ENCODE measurements at places on chromosomes 16 and 17. TPM values are rescaled to one million over a fixed set of nuclear protein-coding genes. Genes with fewer than 3 reads are reported as not detected.
A peak's percentile ranks its signal among the peaks of the same experiment; 100 is the strongest.

The PRDM7 gene
- polyA plus RNA-seq: not detected

The CLEC19A gene
- polyA plus RNA-seq: not detected

DNA sequence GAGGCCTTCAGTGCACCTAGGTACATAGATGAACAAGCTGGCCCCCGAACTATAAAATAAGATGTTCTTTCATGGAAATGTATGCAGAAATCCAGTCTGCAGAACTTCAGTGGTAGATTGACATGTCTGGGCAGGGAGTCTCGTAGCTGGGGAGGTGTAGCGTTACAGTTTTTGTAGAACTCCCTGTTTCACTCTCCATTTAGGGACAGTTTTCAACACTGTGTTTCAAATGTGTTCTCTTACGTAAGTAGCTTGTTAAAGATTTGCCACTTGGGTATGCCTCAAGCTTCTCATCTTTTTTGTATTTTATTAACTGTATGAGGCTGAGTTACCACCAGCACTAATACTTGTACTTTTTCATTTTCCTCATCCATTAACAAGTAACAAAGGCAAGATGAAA lies 46.6 kb downstream of the PLD6 start:
- H3K27ac ChIP-seq: no peak overlapping the region
- no peaks in the 10 kb centered on the region for H3K4me1 ChIP-seq
- H3K36me3 ChIP-seq: no peaks in the 10 kb centered on the region
- no peaks in the 10 kb centered on the region for H3K27me3 ChIP-seq

- no peaks in the 10 kb centered on the region for H3K4me1 ChIP-seq
- no peak overlapping the region for H3K27ac ChIP-seq
- no peak for DNase-seq
- H3K36me3 ChIP-seq: no peaks in the 10 kb centered on the region
- H3K4me3 ChIP-seq: no peak overlapping the region
- H3K27me3 ChIP-seq: no peaks in the 10 kb centered on the region
These were observed 71.5 kb upstream of the MPHOSPH6 start for GRCh38 chr16:82241469-82242052.

DNA sequence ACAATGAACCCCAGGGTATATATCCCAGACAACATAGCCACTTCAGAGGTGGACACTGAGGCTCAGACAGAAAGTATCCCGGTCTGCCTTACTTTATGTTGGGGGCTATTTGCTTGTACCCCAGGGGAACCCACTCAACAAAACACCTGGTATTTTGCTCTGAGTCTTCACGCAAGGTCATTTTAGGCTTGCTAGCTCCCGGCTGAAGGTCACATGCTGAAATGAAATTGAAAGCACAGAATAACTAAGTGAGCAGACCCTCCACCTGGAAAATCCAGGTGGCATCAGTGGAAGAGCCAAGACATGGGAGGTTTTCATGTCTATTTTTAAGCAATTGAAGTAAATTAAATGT lies 4.1 kb upstream of the KDM8 start:
- no peaks in the 10 kb centered on the region for H3K27me3 ChIP-seq
- no peaks in the 10 kb centered on the region for H3K36me3 ChIP-seq
- H3K4me3 ChIP-seq: no peak overlapping the region
- H3K4me1 ChIP-seq: peaks cover under 1% of the 10 kb centered on the region
- no peak overlapping the region for H3K27ac ChIP-seq

- H3K27me3 ChIP-seq: no peaks in the 10 kb centered on the region
- no peaks in the 10 kb centered on the region for H3K36me3 ChIP-seq
- no peak overlapping the region for H3K4me3 ChIP-seq
- peak; percentile 90 for DNase-seq
These were observed 24.0 kb downstream of the LLGL2 start for GRCh38 chr17:75549246-75550138.

GRCh38 chr16:50303041-50303604 lies 36.8 kb downstream of the ADCY7 start:
- no peaks in the 10 kb centered on the region for H3K27me3 ChIP-seq
- DNase-seq: no peak
- H3K4me3 ChIP-seq: no peak overlapping the region
- H3K4me1 ChIP-seq: no peaks in the 10 kb centered on the region
- H3K36me3 ChIP-seq: no peaks in the 10 kb centered on the region

GRCh38 chr16:88789594-88789993 lies 4.6 kb upstream of the PIEZO1 start:
- no peaks in the 10 kb centered on the region for H3K27me3 ChIP-seq

DNA sequence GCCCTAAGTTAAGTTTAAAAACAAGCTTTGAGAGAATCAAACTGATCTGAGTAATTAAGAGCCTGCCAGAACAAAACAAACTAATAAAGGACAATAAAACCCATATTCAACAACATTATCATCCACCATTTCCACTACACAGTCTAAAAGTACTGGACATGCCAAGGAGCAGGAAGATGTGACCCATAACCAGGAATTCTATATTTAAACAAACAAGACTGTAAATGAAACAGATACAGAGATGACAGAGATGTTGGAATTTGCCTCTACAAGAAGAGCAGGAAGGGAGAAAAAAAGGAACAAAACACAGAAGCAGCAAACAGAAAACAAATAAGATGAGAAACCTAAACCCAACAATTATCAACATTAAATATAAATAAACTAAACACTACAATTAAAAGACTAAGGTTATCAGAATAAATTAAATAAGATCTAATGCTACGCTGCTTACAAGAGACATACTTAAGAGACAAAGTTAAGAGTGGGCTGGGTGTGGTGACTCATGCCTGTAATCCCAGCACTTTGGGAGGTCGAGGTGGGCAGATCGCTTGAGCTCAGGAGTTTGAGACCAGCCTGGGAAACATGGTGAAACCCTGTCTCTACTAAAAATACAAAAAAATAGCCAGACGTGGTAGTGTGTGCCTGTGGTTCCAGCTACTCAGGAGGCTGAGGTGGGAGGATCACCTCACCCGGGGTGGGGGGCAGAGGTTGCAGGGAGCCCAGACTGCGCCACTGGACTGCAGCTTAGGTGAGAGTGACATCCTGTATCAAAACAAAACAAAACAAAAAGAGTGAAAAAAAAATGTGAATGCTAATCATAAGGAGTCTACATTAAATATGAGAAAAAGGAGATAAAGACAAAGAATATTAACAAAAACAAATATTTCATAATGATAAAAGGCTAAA lies 50.6 kb downstream of the CREBBP start:
- H3K4me1 ChIP-seq: peaks cover 3% of the 10 kb centered on the region
- peaks cover 4% of the 10 kb centered on the region for H3K36me3 ChIP-seq
- no peaks in the 10 kb centered on the region for H3K27me3 ChIP-seq
- no peak for DNase-seq

The DCUN1D3 gene
- 10.3 TPM for polyA plus RNA-seq

GRCh38 chr16:76976101-76976500 lies 214.9 kb upstream of the MON1B start:
- no peak overlapping the region for H3K27ac ChIP-seq
- H3K4me3 ChIP-seq: no peak overlapping the region
- DNase-seq: no peak
- no peaks in the 10 kb centered on the region for H3K36me3 ChIP-seq
- H3K27me3 ChIP-seq: no peaks in the 10 kb centered on the region

DNA sequence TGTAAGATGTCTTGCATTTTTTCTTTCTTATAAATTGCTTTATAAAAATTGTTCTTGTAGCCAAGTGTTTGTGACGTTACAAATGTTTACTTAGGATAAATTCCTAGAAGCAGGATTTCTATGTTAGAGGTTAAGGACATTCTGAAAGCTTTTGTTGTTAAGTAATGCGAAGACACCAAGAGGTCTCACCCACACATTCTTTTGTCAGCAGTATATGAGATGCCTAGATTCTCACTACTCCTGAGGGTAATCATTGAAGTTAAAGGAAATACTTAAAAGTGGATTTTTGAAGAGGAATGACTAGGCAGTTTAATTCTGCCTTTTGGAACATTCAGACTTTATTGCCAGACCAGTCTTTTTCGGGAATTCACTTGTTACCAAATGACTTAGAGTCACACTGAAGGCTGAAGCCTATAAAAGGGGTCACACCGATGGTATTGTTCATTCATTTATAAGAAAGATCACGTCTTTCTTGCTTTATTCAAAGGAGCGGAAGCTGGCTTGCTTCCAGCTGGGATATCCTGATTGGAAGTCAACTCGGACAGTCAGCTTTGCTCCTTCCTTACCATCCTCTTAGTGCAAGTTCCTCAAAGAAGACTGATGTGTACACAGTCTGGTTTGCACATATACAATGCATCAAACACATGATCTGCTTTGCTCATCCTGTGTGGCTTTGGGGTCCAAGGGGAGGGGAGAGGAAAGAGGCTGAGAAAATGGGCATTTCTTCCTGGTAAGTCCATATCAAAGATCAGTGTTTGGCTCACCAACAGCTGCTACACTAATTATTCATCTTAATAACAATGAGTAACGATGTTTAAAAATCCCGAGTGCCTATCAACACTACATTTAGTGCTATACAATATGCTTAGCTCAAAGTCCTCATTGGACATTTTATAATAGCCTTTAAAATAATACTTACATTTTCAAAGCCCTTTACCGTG lies 160.0 kb downstream of the MAP2K6 start:
- H3K4me1 ChIP-seq: no peaks in the 10 kb centered on the region
- no peaks in the 10 kb centered on the region for H3K27me3 ChIP-seq
- no peak for DNase-seq
- no peak overlapping the region for H3K27ac ChIP-seq

DNA sequence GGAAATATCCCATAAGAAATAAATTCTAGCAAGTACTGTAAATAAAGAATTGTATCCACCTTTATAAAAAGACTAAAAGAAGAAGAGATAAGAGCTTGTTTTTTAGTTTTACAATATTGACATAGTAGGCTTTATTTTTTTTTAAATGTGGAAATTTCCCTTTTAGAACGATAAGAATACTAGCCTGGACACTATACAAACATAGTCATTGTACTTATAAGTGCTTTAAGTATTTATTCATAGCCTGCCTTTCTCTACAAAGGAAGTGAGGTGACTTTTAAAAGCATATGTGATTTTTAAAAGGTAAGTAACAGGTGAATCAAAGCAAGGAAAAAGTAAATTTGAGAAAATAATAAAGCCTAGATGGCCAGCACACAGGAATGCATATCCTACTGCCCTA lies 17.7 kb downstream of the TOX3 start:
- H3K36me3 ChIP-seq: no peaks in the 10 kb centered on the region
- no peaks in the 10 kb centered on the region for H3K4me1 ChIP-seq
- H3K27me3 ChIP-seq: no peaks in the 10 kb centered on the region
- H3K27ac ChIP-seq: no peak overlapping the region
- H3K4me3 ChIP-seq: no peak overlapping the region

DNA sequence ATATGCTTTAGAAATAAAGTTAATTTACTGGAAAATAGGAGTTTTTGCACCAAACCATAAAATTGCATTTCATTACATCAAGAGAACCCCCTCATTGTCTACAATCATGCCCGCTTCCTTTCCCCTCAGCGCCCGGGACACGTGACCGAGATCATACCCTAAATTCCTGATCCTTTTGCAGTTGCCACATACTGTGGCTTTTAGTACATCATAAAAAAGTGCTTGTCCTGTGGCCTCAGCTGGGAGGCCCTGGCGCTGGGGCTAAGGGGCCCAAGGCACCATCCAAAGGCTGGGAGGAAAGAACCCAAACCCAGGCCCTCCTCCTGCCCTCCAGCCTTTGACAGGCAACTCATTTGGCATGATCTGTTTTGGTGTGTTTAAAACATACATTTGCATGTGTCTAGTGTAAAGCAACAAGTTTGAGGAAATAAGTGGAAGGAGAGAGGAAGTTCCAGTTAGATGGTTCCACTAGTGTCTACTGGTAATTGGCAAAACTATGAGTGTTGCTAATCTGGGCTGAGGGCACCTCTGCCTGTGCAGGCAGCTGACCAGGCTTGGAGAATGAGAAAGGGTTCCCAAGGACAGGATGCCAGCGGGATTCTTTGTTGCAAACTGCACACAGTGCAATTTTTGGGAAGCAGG lies 6.0 kb downstream of the CDK5R1 start:
- H3K27me3 ChIP-seq: no peaks in the 10 kb centered on the region
- H3K4me1 ChIP-seq: peaks cover 2% of the 10 kb centered on the region
- H3K27ac ChIP-seq: no peak overlapping the region
- no peak for DNase-seq
- no peak overlapping the region for H3K4me3 ChIP-seq

The SHISA9 gene
- polyA plus RNA-seq: 1.3 TPM

The CMTR2 gene
- polyA plus RNA-seq: 9.4 TPM

- no peaks in the 10 kb centered on the region for H3K36me3 ChIP-seq
- H3K27ac ChIP-seq: no peak overlapping the region
- DNase-seq: no peak
- H3K27me3 ChIP-seq: no peaks in the 10 kb centered on the region
These were observed 35.0 kb downstream of the JPH3 start for GRCh38 chr16:87637357-87637756.

- H3K27ac ChIP-seq: no peak overlapping the region
- H3K27me3 ChIP-seq: no peaks in the 10 kb centered on the region
- no peak for DNase-seq
- peaks cover 33% of the 10 kb centered on the region for H3K4me1 ChIP-seq
- no peak overlapping the region for H3K4me3 ChIP-seq
- no peaks in the 10 kb centered on the region for H3K36me3 ChIP-seq
These were observed 70.2 kb downstream of the ANKRD11 start for GRCh38 chr16:89420204-89420603.

DNA sequence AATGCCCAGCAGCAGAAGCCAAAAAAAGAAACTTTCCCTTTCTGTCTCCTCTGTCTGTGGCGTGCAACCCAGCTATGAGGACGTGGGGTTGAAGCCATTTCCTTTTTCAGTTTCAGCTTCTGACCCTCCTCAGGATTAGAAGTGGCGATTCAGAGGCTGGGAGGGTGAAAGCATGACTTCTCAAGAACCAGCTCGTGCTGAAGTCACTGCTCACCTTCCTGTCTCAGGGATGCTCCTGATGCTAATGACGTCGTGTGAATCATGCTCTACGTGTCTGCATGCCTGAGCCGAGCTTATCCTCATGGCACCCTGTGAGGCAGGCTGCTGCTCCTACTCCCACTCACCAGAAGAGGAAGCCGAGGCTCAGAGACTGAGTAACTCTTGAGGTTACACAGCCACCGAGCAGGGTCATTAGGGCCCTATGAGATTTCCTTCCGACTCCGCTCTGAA lies 5.7 kb upstream of the LPO start:
- no peak overlapping the region for H3K27ac ChIP-seq
- no peak overlapping the region for H3K4me3 ChIP-seq
- no peaks in the 10 kb centered on the region for H3K36me3 ChIP-seq
- no peak for DNase-seq
- H3K27me3 ChIP-seq: peaks cover 24% of the 10 kb centered on the region

The MAP3K14 gene
- 3.0 TPM for polyA plus RNA-seq

The RAB37 gene
- polyA plus RNA-seq: 11.8 TPM
